Astrocyte (in vitro differentiated cells and primary cell): ENCODE measurements at places on chromosomes 2 and 18. TPM values are rescaled to one million over a fixed set of nuclear protein-coding genes. Genes with fewer than 3 reads are reported as not detected.

GRCh38 chr2:20584399-20585358 is 66.2 kb downstream of the HS1BP3 start:
- H3K4me1 ChIP-seq = peaks cover 35% of the 10 kb centered on the region
- H3K27ac ChIP-seq = peak overlapping the region; percentile 79
- DNase-seq = peak; percentile 99
- H3K4me3 ChIP-seq = no peak overlapping the region

POTEI gene
- 0.32 and 0.50 TPM in 2 replicates for total RNA-seq

PPIG gene
- 40.2 and 42.0 TPM in 2 replicates for total RNA-seq

DNA sequence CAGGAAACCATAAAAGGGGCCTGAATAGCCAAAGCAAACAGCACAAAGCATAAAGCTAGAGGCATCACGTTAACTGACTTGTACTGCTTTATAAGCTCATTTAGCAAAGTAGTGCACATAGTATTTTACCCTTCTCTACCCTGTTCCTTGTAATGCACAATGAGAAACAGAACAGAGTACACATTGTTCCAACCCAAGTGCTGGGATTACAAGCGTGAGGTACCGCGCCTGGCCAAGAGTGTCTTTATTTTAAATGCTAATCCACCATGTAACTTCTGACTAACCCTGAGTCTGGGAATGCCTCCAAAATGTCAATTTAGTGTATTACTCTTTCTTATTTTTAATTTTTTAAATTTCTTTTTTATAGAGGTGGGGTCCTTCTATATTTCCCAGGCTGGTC is 46.4 kb upstream of the STON1 start:
- no peaks in the 10 kb centered on the region for H3K27me3 ChIP-seq
- peaks cover 12% of the 10 kb centered on the region for H3K4me1 ChIP-seq
- peaks cover 3% of the 10 kb centered on the region for H3K36me3 ChIP-seq
- no peak overlapping the region for H3K4me3 ChIP-seq
- peak; percentile 76 for DNase-seq

PCARE gene
- not detected in 2 replicates for total RNA-seq

CD8B2 gene
- not detected in 2 replicates for total RNA-seq

RUFY4 gene
- total RNA-seq = not detected in 2 replicates

GRCh38 chr2:152114366-152114765 is 15.5 kb upstream of the CACNB4 start:
- no peaks in the 10 kb centered on the region for H3K27me3 ChIP-seq
- no peaks in the 10 kb centered on the region for H3K36me3 ChIP-seq
- H3K27ac ChIP-seq = no peak overlapping the region
- H3K4me3 ChIP-seq = no peak overlapping the region
- no peak for DNase-seq
- H3K4me1 ChIP-seq = no peaks in the 10 kb centered on the region

- no peak overlapping the region for H3K27ac ChIP-seq
- no peak overlapping the region for H3K4me3 ChIP-seq
- H3K36me3 ChIP-seq = no peaks in the 10 kb centered on the region
- no peak for DNase-seq
- H3K27me3 ChIP-seq = no peaks in the 10 kb centered on the region
These were observed 71.4 kb upstream of the CDH20 start for GRCh38 chr18:61261870-61262269.

DNA sequence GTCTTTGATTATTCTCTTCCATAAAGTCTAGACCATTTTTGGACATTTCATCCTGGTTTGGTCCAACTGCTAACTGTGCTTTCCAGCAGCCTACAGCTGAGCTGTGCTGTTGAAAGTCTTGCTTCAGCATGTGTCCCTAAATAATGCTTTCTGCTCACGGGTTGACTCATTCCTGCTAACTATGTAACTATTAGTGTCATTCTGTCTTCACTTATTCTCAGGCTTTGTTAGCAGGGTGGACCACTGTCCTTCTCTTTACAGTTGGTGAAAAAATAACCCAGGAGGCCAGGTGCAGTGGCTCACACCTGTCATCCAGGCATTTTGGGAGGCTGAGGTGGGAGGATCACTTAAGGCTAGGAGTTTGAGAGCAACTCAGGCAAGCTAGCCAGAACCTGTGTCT is 8.9 kb downstream of the ADAM23 start:
- H3K27ac ChIP-seq = no peak overlapping the region
- no peaks in the 10 kb centered on the region for H3K27me3 ChIP-seq
- H3K4me3 ChIP-seq = no peak overlapping the region
- no peaks in the 10 kb centered on the region for H3K36me3 ChIP-seq
- no peak for DNase-seq

DNA sequence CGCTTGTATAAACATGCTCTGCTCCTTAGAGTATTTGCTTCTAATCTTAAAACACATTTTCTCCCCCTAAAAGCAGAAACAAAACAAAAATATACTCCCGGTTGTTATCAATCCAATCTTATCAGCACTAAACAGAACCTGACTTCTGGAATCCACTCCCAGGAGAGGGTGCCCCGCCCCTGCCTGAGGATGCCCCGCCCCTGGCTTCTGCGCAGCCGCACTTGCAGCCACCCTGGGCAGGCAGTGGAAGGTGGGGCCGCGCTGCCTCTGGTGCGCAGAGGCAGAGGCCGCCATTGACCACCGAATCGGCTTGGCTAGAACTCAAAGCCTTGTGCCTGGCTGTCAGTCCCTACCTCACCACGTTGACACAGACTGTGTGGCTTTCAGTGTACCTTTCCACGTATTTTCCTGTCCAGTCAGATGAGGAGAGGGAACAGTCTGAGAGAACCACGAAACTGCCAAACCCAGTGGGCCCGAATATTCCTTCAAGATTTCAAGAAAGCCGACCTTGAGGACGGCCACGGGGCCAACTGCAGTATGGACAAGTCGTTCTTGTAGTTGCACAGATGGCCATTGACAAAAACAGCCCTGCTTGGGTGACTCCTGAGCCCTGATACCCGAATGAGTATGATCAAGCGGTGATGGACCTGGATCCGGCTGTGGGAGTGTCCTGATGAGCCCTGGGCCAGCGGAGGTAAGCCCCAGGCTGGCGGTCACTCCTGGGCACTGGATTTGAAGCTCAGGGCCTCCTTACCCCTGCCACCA is 46.2 kb upstream of the ARHGAP28 start:
- no peak overlapping the region for H3K4me3 ChIP-seq
- H3K36me3 ChIP-seq = no peaks in the 10 kb centered on the region
- no peaks in the 10 kb centered on the region for H3K4me1 ChIP-seq
- no peak overlapping the region for H3K27ac ChIP-seq
- DNase-seq = no peak

TFCP2L1 gene
- 0.05 TPM in 1 of 2 replicates, not detected in the other for total RNA-seq

GRCh38 chr2:203972066-203972465 is 35.5 kb downstream of the ICOS start:
- peaks cover 3% of the 10 kb centered on the region for H3K27me3 ChIP-seq
- no peak overlapping the region for H3K27ac ChIP-seq
- no peaks in the 10 kb centered on the region for H3K4me1 ChIP-seq

- H3K36me3 ChIP-seq = no peaks in the 10 kb centered on the region
- H3K27me3 ChIP-seq = peaks cover 9% of the 10 kb centered on the region
- H3K4me3 ChIP-seq = no peak overlapping the region
- no peak overlapping the region for H3K27ac ChIP-seq
These were observed 36.2 kb upstream of the IGFBP2 start for GRCh38 chr2:216596980-216597509.

MOGAT1 gene
- total RNA-seq = not detected in 2 replicates

PLCL1 gene
- total RNA-seq = 0.84 and 1.6 TPM in 2 replicates

IL1A gene
- 0.31 and 0.43 TPM in 2 replicates for total RNA-seq

- no peaks in the 10 kb centered on the region for H3K27me3 ChIP-seq
- no peak overlapping the region for H3K27ac ChIP-seq
- no peak overlapping the region for H3K4me3 ChIP-seq
- H3K36me3 ChIP-seq = no peaks in the 10 kb centered on the region
- peak; percentile 76 for DNase-seq
These were observed 169.4 kb downstream of the LDLRAD4 start for GRCh38 chr18:13387855-13388548.

DNA sequence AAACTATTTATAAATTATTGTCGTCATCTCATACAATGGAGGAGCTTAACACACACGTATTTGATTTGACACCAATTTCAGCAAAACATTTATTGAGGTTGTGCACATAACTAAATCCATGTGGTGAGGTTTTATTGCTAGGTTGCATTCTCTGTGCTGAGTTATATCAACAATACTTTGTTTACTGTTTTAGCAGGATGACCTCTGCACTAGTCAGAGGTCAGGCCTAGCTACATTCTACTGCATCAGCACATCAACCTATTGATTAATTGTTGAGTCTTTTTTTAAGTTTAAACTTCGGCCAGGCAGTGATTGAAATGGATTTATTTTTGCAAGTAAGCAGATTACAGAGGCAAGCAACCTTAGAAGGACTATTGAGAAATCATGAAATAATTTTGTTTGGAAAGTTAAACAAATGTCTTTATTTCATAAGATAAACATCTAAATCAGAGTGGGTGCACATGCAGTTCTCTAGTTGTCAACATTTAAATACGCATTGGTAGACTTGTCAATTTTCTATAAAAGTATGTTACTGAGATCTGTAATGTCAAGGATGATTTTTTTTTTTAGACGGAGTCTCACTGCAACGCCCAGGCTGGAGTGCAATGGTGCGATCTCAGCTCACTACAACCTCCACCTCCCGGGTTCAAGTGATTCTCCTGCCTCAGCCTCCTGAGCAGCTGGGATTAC is 75.2 kb upstream of the CD28 start:
- no peak for DNase-seq
- H3K36me3 ChIP-seq = no peaks in the 10 kb centered on the region
- no peaks in the 10 kb centered on the region for H3K4me1 ChIP-seq
- no peak overlapping the region for H3K4me3 ChIP-seq

DNA sequence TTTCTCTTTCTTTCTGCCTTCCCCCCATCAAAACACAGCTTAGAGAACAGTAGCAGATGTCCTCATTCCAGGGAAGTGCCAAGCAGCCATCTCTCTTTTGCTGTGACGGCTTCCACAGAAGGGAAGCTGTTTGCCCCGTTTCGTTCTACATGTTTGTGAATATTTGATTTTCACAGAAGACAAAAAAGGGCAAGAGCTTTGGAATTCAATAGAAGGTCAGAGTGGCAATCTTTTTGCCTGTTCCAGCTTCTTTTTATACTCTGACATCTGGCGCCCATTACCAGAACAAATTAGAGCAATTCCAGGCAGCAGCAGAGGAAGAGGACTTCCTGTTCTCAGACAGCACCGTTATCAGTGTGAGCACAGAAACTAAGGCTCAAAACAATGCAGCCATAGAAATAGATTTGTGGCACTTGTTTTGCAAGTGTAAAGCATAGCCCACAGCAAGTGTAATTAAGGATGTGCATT is 79.0 kb upstream of the CDH19 start:
- H3K27me3 ChIP-seq = no peaks in the 10 kb centered on the region
- H3K4me3 ChIP-seq = no peak overlapping the region
- no peak overlapping the region for H3K27ac ChIP-seq
- no peaks in the 10 kb centered on the region for H3K36me3 ChIP-seq
- no peaks in the 10 kb centered on the region for H3K4me1 ChIP-seq
- DNase-seq = peak; percentile 10

- no peak overlapping the region for H3K4me3 ChIP-seq
- H3K27ac ChIP-seq = no peak overlapping the region
These were observed 912.5 kb upstream of the CRIM1 start for GRCh38 chr2:35443087-35443486.

- no peaks in the 10 kb centered on the region for H3K27me3 ChIP-seq
- DNase-seq = no peak
- peaks cover 17% of the 10 kb centered on the region for H3K4me1 ChIP-seq
- H3K27ac ChIP-seq = no peak overlapping the region
- H3K36me3 ChIP-seq = no peaks in the 10 kb centered on the region
- no peak overlapping the region for H3K4me3 ChIP-seq
These were observed 36.6 kb upstream of the AAK1 start for GRCh38 chr2:69680001-69680675.

GRCh38 chr18:63505566-63506335 is 29.0 kb downstream of the SERPINB5 start:
- no peaks in the 10 kb centered on the region for H3K4me1 ChIP-seq
- H3K4me3 ChIP-seq = no peak overlapping the region
- no peaks in the 10 kb centered on the region for H3K27me3 ChIP-seq
- no peak overlapping the region for H3K27ac ChIP-seq
- H3K36me3 ChIP-seq = no peaks in the 10 kb centered on the region
- DNase-seq = no peak

APLF gene
- total RNA-seq = 2.5 and 2.9 TPM in 2 replicates

DNA sequence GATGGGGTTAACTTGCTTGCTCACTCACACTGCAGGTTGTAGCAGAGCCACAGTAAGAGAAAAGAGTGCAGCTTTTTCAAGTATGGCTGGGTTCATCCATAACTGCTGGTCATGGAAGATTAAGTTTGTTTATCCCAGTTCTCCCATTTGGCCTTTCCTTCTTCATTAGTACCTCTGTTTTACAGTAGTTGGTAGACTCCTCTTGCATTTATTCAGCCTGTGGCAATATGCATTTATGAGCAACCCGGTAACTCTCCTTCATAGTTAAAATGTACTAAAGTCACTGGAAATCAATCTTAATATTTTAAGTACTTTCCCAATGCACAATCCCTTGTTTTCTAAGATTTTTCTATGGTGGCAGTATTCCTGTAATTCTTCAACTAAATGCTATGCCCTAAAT is 14.0 kb downstream of the FTCDNL1 start:
- no peaks in the 10 kb centered on the region for H3K27me3 ChIP-seq
- no peaks in the 10 kb centered on the region for H3K4me1 ChIP-seq
- H3K27ac ChIP-seq = no peak overlapping the region
- no peak overlapping the region for H3K4me3 ChIP-seq

HRH4 gene
- total RNA-seq = 0.17 and 0.25 TPM in 2 replicates

DNA sequence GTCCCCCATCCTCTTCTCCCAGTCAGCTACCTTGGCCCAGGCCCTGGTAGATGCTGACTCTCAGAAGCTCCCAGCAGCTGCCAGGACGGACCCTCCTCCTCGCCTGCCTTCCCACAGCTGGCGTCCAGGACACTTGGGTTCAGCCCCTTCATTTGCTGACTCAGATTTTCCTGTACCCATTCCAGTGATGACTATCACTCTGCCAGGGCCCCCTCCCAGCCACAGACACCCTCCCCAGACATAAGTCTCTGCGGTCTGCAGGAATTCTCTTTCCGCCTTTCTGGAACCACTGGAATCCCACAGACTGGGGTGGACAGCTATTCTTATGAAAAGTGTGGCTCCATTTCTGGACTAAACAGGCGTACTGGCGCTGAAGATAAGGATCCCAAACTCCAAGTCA is 260.3 kb upstream of the EPAS1 start:
- H3K27ac ChIP-seq = peak overlapping the region; percentile 58
- no peaks in the 10 kb centered on the region for H3K27me3 ChIP-seq
- H3K36me3 ChIP-seq = no peaks in the 10 kb centered on the region

EHD3 gene
- 20.9 and 25.0 TPM in 2 replicates for total RNA-seq

DNA sequence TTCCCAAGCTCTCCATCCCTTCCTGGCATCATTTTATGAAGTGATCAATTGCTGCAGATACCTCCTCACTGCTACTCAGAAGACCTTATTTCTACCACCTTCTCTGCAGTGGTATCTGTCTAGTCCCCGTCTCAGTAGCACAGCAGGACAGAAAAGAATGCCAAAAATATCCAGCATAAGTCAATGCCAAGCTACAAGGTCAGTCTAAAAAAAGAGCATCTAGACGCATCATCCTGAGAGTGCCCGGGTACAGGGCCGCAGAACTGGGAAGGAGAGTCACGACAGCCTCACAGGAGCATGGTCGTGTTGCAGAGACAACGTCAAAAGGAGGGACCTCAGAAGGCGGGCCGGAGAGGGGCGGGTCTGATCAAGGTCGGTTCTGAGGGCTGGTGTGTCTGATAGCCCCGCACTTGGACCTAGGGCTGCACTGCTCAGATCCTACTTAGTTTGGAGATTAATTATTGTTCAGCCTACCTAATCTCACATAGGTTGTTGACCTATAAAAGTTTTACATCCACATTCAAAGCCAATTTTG is 24.3 kb upstream of the SNTG2 start:
- no peak overlapping the region for H3K27ac ChIP-seq
- no peaks in the 10 kb centered on the region for H3K4me1 ChIP-seq
- no peaks in the 10 kb centered on the region for H3K27me3 ChIP-seq
- no peaks in the 10 kb centered on the region for H3K36me3 ChIP-seq

CNOT9 gene
- 34.6 and 35.6 TPM in 2 replicates for total RNA-seq

SCG2 gene
- 5.6 and 6.9 TPM in 2 replicates for total RNA-seq
